NCI-H748 treated with DMSO at 0.1 percent for 48 hours (cell line): ENCODE measurements at places on chromosomes 12 and 14.

DNA sequence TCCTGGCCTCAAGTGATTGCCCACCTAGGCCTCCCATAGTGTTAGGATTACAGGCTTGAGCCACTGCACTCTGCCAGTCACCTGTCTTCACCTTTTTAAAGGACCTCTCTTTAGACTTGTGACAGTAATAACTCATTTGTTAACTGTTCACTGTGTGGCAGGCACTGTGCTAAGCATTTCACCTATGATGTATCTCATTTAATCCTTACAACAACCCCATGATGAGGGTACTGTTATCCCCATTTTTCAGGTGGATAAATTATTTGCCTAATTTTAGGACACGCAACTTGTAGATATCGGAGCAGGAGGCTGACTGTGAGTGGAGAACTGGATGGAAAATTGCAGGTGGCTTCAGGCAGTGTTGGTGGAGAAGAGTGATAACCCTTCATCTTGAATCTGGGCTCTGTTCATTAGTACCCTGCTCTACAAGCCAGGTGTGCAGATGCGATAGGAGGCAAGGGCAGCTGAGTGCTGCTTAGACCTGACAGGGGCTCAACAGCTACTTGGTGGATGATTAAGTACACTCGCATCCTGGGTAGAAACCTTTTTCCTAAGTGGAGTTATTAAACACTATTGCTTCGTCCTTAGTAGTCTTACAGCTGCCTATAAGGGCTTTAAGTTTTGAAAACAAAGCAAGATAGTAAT lies 2.7 kb downstream of the TCTN1 start:
- DNase-seq: no peak

DNA sequence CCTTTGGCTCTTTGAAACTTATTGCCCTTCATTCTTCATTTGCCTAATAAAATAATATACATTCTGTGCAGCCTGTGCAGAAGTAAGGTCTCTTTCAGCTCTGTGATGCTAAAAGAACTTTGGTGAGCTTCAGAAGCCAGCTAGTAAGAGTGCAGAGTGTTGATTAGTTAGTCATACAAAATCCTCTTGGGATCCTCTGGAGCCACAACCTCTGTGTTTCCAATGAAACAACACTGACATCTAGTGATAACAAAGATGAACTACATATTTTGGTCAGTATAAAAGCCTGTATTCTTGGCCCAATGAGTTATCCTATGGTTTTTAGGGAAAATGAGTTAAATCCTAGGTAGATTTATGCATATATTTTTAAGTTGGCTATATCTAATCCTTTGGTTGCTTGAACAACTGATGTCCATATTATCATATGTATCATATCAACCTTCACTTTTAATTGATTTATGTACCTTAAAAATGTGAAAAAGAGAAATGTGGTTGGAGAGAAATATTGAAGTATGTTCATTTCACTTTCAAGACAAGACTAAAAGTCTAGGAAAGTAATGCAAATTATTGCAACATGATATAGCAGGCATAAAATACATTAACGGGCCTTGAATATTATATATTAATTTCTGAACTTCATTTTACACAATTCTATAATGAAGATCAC lies 158.4 kb downstream of the KLHL28 start:
- DNase-seq: peak; percentile 83

DNA sequence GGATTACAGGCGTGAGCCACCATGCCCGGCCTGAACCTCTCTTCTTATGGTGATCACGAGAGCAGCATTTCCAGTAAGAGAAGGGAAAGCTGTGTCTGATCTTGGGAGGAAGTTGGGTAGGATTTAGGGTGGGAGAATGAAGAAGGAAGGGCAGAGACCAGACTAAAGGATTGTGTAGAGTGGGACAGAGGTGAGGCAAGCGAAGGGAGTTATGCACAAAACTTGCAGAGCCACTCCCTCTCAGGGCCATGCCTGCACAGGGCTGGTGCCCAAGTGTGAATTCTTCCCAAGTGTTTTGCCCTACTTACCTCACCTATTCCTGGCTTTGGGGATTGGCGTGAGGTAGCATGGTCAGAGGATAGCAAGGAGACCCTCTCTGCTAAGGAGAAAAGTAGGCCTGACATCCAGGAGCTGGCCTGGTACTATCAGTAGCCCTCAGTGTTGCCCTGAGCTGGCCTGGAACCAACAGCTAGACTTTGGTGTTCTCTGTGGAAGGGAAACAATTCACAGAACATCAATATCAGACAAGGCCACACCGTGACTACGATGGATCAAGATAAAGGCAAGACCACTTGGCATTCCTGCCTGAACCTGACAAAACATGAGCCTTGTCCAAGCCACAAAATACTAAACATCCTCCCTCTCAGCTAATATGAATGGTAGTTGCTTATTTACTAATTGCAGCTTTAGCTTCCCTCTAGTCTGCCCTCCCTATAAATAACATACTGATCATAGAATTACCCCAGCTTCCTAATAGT lies 201.0 kb upstream of the AMIGO2 start:
- no peak for DNase-seq

DNA sequence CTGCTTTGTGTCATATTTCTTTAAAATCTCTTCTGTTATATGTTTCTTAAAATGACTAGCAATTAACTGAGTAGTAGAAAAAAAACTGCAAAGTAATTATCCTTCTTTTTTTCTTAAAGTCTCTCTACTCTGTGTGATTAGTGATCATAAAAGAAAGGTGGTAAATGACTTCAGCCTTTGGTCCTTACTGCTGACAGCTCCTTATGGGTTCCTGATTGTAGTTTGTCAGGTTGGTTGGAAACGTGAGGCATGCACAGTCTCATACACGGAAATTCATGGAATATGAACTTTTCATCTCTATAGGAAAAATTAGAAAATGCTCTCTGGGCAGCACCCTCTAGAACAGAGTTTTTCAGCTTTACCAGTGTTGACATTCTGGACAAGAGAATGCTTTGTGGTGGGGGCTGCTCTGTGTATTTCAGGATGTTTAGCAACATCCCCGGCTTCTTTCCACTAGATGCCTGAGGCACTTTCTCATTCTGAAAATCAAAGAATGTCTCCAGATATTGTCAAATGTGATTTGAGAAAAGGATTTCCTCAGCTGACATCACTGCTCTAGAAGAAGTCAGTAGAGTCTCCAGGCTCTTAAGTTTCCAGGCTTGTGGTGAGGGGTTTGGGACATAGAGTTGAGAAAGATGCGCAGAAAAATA lies 121.0 kb downstream of the PIK3C2G start:
- DNase-seq: no peak

DNA sequence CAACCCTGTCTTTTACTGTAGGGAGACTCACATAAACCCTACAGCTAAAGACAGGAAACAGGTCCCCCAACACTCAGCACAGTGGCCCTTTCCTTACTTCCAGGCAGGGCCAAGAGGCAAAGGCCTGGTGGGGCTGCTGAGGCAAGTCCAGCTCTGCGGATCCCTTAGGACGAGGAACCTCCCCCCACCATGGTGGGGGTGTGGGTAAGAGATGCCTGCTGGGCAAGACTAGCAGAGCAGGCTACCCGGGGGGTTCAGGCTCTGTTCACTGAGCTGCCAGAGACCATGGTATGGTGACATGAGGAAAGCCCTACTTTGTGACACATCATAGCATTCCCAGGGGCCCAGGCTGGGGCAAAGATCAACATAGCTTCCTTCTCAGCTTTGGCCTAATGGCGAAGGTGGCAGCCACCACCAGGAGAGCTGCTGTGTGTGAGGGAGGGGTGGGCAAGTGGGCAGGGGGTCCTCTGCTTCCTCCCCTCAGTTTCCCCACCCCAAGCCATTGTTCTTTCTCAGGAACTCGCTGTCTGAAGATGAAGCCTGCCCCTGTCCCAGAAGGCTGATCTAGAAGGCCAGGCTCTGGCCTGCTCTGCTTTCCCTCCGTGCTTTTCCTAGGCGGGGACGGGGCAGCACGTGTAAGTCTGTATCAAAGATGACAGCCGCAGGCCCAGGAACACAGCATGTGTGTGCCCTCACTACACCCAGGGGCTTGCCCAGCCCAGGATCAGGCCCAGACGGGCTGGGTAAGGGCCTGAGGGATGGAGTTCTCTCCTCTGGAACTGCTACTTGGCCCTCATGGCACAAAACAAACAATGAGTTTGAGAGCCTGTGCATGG lies 10.1 kb upstream of the TINF2 start:
- no peak for DNase-seq

DNA sequence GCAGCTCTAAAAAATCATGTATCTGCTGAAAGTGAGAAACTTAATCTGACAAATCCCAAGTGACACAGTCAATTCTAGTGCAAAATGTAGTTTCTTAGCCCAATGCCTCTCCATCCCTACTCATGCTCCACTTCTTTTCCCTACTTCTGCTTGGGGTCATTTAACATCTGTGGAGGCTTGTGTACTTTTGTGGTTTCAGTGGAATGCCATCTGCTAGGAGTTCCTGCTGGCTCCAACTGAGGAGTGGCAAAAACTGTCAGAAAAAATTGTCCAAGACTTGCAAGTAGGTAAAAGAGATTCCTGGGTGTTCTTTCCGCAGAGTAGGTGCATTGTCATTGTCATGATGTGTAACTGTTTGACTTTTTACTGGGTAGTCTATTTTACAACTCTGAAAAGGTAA lies 12.5 kb upstream of the AVPR1A start:
- DNase-seq: no peak

GRCh38 chr12:113070117-113070906 lies 13.8 kb downstream of the DTX1 start:
- no peak for DNase-seq

DNA sequence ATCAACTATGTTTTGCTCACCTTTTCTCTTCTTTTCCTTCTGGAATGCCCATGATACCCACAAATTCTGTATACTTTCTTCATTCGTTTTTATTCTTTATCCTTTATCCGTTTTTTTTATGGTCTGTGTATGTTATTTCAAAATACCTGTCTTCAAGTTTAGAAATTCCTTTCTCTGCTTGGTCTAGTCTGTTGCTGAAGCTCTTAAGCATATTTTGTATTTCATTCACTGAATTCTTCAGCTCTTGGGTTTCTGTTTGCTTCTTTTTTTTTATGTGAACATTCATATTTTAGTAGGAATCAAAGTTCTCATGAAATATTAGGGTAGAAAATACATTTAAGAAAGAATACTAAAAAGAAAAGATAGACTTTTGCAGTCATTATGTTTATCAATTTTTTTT lies 22.7 kb upstream of the GTF2A1 start:
- no peak for DNase-seq

DNA sequence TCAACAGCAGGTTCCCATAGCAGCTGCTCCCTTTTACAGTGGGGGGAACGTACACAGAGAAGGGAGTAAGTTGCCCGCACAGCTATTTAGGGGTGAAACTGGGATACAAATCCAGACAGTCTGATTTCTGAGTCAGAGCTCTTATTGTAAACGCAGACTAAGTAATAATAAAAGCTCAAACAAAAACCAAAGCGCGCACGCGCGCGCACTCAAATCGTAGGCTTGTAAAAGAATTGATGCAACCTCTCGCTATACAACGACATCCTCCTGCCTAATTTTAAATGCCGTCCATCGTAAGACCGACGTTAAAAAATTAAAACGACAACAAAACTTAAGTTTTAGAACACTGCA lies 747 bp upstream of the DACT1 start:
- peak; percentile 60 for DNase-seq

GRCh38 chr12:106865683-106866082 lies 90.0 kb upstream of the TMEM263 start:
- no peak for DNase-seq

DNA sequence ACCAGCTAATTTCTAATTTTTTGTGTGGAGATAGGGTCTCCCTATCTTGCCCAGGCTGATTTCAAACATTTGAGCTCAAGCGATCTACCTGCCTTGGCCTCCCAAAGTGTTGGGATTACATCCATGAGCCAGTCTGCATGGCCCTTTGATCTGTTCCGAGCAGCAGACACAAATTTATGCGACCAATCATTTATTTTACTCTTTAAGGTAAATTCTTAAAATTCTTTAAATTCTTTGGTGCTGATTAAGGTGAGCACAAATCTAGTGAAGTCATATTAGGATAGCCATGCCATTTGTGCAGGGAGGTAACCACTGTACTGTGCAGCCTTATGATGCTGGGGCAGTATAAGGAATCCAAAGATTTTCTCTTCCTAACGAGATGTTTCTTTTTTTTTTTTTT lies 135.7 kb downstream of the SRGAP1 start:
- DNase-seq: no peak

- no peak for DNase-seq
Observed at GRCh38 chr12:124675881-124676713, 108.7 kb upstream of the NCOR2 start.

DNA sequence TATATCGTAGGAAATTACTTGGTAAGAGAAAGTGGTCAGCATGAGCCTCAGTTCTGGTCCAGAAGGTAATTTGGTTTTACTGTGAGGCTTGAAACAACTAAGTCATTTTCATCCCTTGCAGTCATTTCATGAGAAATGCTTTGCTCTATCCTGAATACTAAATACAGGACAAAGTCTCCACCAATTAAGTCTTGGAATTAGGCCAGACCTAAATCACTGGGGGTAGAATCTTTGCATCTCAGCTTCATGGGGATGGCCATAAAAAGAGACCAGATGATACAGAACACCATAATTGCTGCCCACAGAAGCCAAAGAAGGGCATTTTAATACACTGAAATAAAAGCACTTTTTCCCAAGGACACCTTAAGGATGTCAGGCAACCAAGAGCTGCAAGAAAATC lies 277.9 kb upstream of the DCN start:
- DNase-seq: peak; percentile 80

GRCh38 chr12:21341769-21342168 lies 7.1 kb upstream of the SLCO1A2 start:
- no peak for DNase-seq

DNA sequence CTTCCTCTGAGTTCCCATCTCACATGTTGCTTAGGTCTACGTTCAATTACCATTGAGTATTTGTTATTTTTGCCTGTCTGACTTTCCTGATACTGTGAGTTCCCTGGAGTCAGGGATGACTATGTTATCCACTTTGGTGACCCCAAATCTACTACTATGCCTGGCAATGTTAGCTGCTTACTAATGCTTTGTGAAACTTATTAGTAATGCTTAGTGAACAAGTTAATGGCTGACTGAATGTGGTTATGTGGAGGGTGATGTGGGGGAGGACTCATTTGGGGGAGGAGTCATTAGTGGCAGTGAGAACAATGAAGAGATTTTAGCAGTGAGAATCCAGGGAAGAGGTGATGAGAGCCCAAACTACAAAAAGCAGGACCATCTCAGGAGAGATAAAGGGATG lies 121.6 kb downstream of the KTN1 start:
- no peak for DNase-seq

GRCh38 chr12:56759263-56759908 lies 3.7 kb upstream of the HSD17B6 start:
- no peak for DNase-seq

GRCh38 chr14:58693048-58693447 lies 55.3 kb downstream of the DACT1 start:
- DNase-seq: peak; percentile 34

DNA sequence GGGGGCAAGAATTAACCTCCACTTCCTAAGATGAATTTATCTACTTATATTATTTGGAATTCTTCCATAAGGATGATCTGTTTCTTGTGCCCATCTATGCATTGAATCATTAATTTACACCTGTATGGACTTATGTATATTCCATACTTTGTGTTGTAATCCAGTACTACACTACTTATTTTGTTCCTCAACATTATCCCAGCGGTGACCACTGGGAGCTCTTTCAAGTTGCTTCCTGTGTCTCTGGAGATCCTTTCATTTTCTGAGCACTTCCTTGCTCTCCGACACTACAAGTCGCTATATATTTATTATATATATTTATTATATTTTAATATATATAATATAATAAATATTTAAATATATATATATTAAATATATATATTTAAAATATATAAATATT lies 54.9 kb upstream of the SCN8A start:
- no peak for DNase-seq
